Activated naive CD8-positive, alpha-beta T cell treated with anti-CD3 and anti-CD28 coated beads, Interleukin-2, amount 10 ng/mL, durations not matched to agents 7 days and 5 days (primary cell): ENCODE measurements at places on chromosomes 2 and 18. TPM values are rescaled to one million over a fixed set of nuclear protein-coding genes. Genes with fewer than 3 reads are reported as not detected.

CBLN2 gene
- total RNA-seq: not detected

BUB1 gene
- total RNA-seq: 89.3 TPM

AKAIN1 gene
- not detected for total RNA-seq

G6PC2 gene
- not detected for total RNA-seq

ACVR1C gene
- total RNA-seq: 2.0 TPM
